ENCODE measurements at places on chromosomes 1 and 21.

DNA sequence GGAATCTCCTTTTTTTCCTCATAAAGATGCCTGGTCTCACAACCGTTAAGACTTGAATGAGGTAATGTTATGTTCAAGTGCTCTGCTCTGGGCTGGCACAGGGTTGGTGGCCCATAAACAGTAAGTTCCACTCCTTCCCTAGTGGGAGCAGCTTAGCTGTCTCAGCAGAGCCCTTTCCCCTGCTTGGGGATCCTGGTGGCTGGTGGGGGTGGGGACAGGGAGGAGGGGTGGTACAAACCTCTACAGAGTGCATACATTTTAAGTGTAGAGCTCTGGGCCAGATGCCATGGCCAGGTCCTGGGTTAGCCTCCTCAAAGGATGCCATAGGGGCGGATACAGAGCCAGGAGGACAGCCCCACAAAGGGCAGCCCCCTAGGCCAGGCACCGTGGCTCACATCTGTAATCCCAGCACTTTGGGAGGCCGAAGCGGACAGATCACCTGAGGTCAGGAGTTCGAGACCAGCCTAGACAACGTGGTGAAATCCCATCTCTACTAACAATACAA, 20.7 kb upstream of the PADI1 start:
- no peak for DNase-seq

DNA sequence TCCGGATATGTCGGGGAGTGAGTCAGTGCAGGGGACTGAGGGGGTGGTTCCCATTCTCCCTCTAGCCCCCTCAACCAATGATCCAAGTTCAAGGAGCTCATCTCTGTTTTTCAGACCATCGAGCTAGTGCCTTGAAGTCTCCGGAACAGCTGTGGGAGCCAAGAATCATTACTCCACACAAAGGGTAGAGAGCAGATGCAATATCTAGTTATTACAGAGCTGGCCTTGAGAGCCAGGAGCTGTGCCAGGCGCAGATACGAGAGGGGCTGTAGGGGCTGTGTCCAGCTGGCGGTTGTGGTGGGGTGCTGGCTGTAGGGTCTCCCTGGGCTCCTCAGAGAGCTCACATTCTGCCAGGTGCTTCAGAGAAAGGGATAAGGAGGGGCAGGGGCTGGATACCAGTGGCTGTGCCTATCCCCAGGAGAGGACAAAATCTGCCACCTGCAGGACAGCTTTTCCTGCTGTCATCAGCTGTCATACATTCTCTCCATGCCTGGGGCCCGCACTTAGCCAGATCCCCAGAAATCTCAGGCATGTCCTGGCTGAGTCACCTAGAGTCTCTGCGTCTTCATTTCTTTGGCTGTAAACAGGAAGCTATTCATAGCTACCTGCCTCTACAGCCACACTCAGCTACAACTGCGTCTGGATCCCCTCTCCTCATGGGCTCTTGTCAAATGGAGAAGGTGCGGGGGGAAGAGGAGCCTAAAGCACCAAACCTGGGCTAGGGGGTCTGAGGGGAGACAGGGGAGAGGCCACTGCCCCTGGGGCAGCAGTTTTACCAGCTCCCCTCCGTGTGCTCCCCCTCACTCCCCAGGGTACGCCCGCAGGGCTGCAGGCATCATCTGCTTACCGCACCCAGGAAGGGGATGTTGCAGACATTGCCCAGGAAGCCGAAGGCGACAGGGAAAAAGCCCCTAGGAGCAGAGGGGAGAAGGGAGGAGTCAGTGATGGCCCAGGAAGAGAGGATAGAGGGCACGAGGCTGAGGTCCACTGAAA, 2.4 kb upstream of the KISS1 start:
- peak; percentile 39 for DNase-seq

GRCh38 chr1:86527306-86527705, 19.6 kb upstream of the CLCA4 start:
- no peak for DNase-seq

GRCh38 chr1:85894651-85895050, 186.4 kb upstream of the ZNHIT6 start:
- DNase-seq: peak; percentile 70

- DNase-seq: peak; percentile 38
Observed at GRCh38 chr1:96465441-96465840, 256.1 kb upstream of the PTBP2 start.

DNA sequence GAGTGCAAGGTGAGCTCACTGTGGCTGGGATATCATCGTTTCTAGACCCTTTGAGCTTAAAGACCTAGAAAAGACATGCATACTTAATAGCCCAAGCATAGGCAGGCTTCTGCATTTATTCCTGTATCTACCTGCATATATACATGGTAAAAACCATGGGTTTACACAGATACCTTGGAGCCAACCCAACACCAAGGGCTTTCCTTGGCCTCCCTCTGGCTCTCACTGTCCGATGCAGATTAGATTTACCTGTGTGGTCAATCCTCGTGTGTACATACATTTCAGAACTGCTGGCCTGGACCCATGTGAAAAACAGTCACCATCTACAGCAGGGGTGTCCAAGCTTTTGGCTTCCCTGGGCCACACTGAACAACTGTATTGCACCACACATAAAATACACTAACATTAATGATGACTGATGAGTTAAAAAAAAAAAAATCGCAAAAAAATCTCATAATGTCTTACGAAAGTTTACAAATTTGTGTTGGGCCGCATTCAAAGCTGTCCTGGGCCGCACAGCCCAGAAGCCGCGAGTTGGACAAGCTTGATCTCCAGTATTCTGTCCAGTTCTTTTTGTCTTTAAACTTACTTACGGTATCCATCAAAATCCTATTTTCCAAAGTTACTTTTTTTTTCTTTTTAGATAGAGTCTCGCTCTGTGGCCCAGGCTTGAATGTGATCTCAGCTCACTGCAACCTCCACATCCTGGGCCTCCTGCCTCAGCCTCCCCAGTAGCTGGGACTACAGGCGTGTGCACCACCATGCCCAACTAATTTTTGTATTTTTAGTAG, 43.5 kb downstream of the WDR4 start:
- DNase-seq: no peak

GRCh38 chr1:174358344-174358743, 89.4 kb upstream of the GPR52 start:
- no peak for DNase-seq

GRCh38 chr1:2330519-2331199, 60.7 kb downstream of the MORN1 start:
- DNase-seq: peak; percentile 93

DNA sequence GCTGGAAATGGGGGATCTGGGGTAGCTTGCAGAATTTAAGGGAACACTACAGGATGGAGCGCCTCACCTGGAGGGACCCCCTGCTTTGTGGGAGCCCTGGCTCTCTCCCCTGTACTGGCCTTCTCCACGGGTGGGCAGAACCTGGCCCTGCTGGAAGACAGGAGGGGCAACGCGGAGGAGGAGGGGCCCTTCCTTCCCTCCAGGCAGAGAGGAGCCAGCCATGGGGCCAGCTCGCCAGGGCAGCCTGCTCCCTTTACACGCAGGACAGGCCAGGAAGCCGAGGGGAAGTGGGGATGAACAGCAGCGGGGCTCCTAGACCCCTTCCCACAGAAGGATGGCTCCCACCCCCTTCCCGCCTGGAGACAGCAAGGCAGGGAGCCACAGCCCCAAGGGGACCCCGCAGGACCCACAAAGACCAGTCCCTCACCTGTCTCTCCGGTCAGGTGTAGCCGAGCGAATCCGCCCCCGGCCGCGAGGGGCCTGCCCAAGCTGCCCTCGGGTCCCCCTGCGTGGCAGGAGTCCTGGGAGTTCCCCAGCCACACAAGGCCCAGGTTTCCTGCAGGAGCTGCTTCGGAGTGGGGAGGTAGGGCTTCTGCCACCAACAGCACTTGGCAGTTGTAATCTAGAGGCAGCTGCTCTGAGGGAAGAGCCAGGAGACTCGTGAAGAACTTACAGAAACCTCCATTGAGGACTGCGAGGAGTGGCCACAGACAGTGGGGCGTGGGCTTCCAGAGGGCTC, 1.6 kb upstream of the SLC19A1 start:
- DNase-seq: peak; percentile 17

DNA sequence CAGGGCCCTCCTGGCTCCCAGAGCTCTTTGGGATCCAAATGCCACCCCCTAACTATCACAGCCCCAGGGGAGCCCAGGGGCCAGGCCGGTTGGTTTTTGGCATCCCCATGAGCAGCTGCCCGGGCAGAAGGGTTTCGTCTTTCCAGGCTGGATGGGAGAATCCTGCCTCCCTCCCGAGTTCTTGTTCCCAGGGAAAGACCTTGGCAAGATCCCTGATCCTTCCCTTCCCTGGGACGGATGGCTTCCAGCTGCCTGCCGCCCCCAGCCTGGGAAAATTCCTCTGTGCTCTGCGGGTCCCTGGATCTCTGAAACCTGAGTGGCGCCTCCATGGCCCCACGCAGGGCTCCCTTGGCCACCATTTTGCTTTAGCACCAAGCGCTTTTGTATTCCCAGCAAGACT, 55.6 kb downstream of the TAS1R2 start:
- DNase-seq: peak; percentile 74

- no peak for DNase-seq
Observed at GRCh38 chr1:21881250-21881649, 55.9 kb downstream of the HSPG2 start.

DNA sequence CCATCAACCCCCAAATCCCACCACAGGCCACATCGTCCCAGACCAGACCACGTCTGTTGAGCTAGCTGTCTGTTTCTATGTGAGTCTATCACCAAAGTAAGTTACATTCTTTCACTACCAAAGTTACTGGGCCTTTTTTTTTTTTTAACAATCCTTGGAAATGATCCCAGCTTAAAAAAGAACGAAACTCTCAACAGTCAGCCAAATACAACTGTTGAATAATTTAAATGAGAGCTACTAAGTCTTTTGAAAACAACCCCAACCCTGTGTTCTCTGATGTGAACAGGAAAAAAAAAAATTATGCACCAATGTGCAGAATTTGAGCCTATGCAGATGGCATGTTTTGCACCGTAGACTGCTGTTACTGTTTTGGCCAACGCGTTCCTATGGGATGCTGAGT, 134.0 kb upstream of the ETS2 start:
- DNase-seq: no peak

- DNase-seq: no peak
Observed at GRCh38 chr1:11675325-11675724, 5.6 kb downstream of the MAD2L2 start.

DNA sequence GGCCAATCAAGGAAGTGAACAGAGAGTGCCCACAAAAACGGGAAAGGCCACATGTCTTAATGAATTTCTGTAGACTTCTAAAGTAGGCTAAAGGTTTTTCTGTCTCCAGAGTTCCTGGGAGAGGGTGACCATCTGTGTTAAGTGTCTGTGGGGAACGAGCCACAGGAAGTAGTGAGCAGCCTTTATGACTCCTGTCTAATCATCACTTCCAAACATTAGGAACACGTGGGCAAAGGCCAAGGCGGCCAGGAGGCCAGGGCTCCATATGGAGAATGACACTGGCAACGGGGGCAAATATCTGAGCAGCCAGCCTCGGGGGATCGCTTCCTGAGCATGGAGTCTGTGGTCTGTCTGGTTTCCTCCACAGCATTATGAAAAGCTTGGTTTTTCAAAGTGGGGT, 7.1 kb downstream of the FAM89A start:
- no peak for DNase-seq

- DNase-seq: no peak
Observed at GRCh38 chr1:172482044-172482443, 38.2 kb upstream of the PIGC start.

Data from femur (tissue), 1 donor.